DMS 273 treated with DMSO at 0.1 percent for 48 hours (cell line): ENCODE measurements at places on chromosomes 1 and 21.

DNA sequence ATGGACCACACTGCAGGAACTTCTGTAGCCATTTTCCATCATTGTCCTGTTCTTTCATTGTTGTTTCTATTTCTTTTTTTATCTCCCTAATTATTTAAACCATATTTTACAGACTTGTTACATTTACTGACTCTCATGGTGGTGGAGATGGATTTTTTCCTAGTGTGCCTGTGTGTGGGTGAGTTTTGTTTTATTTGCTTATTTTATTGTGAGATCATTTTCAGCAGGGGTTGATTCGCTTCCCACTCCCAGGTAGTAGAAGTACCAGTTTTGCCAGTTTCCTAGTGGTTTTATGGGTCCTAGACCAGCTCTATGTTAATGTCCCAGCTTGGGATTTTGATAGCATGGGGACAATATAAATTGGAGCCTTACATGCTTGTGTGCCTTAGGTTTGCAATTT, 80.0 kb upstream of the BACH1 start:
- DNase-seq = no peak

GRCh38 chr1:19759740-19760089, 40.0 kb downstream of the TMCO4 start:
- DNase-seq = no peak

DNA sequence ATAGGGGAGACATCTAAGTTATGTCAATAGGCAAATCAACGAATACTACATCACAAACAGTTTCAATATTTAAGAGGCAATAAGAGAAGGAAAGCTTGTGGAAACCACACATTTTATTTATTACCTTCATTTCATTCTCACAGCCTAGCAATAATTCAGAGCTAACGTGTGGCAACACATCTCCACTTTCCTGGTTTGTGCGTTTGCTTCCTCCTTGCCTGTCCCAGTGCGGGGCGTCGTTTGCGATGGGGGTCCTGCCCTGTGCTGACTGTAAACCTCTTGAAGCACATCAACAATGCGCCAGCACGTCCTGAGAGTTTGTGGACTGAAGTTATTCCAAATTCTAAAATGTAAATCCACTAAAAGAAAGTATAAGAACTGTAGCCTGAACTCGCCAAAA, 14.4 kb upstream of the VPS26C start:
- no peak for DNase-seq

DNA sequence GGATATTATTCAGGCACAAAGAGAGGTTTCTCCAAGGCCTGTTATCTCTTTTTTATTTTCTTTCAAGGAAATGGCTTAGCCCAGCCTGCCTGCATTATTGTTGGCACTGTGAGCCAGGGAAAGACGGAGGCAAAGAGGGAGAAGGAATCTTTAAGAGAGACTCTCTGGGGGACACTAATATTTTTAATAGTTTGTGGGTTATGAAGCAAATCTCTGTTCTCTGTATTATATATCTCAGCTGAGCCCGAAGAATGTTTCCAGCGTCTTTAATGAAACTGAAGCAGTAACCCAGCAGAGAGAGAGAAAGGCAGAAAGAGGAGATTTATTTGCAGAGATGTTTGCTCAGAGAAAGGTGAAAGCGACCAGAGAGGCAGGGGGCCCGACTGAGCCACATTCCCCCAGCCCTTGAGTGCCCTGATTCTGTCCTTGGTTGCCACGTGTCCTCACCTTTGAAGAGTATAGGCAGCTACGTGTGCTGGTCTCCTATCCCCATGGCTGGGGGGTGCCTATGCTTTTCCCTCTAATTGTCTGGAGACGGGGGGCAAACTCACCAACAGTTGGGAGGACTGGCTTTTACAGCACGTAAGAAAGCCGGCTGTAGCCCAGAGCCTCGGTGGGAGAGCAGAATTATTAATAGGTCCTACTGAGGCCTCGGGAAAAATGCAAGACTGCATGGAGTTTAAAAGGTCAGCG, 166.4 kb downstream of the TRABD2B start:
- no peak for DNase-seq

- DNase-seq = no peak
Measured at GRCh38 chr21:16797966-16798365, 714.9 kb upstream of the CXADR start.

- no peak for DNase-seq
Measured at GRCh38 chr1:94096797-94097549, 24.0 kb downstream of the ABCA4 start.

- DNase-seq = no peak
Measured at GRCh38 chr1:29944253-29944905, 708.1 kb downstream of the PTPRU start.

GRCh38 chr1:232183266-232183800, 446.6 kb downstream of the SIPA1L2 start:
- no peak for DNase-seq
